ENCODE measurements at places on chromosomes 7 and 10.

GRCh38 chr7:33107136-33108066, 1.8 kb downstream of the RP9 start:
- DNase-seq, result peak; percentile 18

DNA sequence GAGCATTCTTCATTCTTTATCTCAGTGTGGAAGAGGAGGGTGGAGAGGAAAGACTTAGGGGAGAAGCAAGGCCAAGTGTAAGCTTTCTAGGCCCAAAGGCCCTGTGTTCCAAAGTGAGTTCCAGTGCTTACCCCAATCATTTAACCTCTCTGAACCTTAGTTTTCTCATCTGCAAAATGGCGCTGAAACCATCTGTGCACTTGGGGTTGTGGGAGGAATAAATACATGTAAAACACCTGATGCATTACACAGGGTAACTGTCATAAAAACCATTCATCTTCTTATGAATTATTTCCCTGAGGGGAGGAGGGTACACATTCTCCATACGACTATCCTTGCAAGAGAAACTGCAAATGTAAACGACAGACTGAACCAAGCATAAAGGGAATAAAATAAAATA, 19.0 kb downstream of the PIK3AP1 start:
- no peak for DNase-seq

GRCh38 chr7:133859871-133860450, 267.2 kb upstream of the LRGUK start:
- no peak for DNase-seq

- DNase-seq, result no peak
These were observed 288.0 kb upstream of the LRGUK start for GRCh38 chr7:133839121-133839520.
